ENCODE measurements at places on chromosomes 16 and 17.

DNA sequence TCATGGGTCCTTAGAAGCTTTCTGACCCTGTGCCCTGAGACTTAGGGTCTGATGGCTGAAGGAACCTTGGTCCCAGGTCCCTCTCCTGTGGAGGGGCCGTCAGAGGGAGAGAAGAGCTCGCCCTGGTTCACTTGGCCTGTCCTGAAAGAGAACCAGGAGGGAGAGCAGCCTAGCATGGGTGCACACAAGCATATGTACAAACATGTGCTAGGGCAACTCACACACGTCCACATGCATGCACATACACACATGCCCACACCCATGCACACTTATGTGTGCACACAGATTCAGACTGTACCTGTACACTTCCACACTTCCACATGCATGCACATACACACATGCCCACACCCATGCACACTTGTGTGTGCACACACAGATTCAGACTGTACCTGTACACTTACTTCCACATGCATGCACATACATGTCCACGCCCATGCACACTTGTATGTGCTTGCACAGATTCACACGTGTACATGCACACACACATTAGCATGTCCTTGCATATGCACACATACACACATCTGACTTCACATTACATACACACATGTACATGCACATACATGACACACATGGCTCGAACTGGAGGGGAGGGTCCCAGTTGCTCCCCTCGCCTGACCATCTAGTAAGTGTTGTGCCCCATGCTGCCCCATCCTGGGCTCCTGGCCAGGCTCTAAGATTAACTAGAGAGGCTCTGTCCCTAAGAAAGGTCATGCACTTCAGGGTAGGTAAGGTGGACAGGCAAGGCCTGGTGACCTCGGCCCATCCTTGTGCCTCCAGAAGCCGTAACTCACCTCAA, 122.0 kb downstream of the METRNL start:
- no peak for DNase-seq

DNA sequence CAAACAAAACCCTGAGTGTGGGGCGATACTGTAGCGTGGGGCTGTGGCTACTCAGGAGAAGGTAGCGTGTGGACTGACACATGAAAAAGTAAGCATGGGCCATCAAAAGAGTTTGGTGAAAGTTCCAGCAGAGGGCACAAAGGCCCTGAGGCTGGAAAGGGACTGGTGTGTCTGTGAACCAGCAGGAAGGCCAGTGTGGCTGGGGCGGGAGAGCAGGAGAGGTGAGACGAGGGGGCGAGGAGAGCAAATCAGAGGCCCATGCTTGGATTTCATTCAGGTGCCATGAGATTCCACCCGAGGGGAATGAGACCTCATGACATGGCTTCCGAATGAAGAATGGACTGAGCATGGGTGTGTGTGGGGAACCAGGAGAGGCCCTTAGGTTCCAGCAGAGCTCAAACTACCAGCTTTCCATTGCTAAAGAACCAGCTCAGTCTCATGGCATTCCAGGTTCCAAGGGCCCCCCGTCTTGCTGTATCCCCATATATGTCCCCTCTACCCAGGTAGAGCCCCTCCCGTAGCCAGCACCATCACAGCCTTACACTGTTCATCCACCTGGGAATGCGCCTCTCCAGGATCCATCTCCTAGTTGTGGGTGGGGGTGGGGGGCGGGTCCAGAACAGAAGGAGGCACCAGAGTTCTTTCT, 31.1 kb downstream of the TRPV2 start:
- DNase-seq, result no peak

DNA sequence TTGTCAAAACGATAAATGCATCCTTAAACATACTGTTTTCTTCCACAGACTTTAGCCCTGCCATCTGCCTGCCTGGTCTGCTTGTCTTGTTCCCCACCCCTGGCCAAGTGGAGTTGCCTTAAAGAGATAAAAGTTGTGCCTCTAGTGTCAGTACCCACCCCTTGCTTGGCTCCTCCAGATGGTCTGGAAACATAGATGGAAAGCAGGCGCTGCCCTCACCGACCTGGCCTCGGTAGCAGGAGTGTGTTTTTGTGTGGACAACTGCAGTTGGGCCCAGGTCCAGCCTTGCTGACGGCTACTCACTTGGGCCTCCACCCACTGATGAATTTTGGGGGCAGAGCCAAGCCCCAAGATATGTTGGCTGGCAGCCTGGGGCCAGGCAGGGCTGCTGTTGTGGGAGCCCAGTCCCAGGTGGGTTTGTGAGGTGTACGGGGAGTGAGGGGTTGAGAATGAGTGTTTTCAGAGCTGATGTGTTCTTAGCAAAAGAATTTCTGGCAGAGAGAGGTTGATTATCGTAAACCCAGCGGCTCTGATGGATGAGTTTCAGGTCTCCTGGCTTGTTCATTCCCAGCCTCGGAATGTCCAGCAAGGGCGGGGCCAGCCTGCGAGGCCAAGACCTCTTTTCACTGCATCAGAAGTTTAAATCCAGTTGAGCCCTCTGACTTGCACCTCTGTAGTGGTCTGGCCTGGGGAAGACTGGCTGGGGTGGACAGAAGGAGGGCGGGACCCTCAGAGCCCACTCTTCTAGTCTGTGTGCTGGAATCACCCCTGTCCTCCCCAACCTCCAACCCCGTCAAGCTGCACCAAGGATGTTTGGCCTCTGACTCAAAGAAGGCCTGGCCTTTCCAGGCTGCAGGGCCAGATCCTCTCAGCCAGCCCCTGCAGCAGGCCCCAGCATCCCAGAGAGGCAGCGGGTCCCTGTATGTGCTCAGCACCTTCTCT, 179.7 kb downstream of the RAB11FIP4 start:
- DNase-seq, result no peak

DNA sequence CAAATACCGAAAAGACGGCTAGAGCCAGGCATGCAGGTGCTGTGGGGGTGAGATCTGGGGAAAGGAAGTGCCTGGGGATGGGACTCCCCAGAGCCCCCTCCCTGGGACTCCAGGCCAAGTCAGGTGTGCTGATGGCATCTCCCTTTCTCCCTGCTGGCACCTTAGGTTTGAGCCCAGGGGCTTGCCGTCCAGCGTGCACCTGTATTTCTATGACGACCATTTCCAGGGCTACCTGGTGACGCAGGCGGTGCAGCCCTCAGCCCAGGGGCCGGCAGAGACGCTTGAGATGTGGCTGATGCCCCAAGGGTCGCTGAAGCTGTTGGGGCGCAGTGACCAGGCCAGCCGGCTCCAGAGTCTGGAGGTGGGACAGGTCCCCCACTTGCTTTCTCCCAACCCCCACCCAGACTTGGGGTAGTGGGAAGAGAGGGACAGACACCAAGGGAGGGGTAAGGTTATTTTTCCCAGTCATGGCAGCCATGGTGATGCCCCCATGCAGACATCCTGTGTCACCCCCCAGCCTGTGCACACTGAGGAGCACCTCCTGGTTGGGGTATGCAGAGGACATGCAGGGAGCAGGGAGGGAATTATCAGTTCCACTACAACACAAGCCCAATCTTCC, 11.1 kb downstream of the XYLT2 start:
- no peak for DNase-seq

GRCh38 chr16:5033256-5034166, at the start of gene NAGPA:
NAGPA (minus strand) TSS chr16:5033935; CDS start chr16:5033914, 21 bp downstream.
- DNase-seq, result peak; percentile 91

- no peak for DNase-seq
Observed at GRCh38 chr17:57257195-57257894, 1.0 kb downstream of the MSI2 start.

DNA sequence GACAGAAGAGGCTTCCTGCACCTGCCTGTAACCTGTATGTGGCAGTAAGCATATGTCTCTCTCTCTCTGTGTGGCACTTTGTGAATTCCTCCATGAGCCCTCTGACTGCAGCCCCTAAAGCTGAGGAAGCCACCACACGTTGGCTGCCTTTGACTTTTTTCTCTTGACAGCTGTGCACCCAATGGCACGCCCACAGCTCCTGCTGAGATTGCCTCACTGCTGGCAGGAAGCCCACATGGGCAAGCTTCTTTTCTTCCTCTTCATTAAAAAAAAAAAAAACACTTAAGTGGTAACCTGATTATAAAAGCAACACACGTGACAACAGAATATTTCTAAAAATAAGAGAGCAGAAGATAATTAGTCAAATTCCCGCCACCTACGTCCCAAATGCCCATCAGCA, 34.0 kb upstream of the PIRT start:
- no peak for DNase-seq

DNA sequence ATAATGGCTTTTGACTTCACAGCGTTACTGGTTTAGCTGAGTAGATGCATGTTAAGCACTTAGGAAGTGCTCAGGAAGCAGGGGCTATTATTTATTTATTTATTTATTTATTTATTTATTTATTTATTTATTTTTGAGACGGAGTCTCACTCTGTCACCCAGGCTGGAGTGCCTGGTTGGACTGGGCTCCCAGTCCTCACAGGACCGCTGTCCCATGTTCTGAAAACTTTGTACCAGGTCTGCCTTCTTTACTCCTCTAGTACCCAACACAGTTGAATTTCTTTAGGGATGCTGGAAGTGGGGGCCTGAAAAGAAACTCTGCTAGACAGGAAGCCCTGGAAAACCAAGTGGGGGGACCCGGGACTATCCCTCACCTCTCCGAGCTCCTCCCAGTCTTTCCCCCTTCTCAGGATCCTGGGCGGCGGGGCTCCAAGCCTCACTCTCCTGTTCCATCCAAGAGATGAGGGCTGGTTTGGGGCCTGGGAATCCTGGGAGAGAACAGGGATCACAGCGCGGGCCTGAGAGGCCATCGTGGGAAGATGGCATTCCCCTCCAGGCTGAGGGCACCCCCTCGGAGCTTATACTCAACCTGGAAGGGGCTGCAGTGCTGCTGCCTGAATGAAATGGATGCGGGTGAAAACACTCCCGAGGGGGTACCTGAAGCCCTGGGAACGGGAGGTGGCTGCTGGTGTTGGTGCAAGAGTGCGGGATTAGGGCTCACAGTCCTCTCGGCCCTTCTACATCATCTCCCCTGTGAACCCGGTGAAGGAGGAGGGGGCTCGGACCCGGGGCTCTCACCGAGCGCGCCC, 674 bp downstream of the ZNF688 start:
- peak; percentile 57 for DNase-seq

- DNase-seq, result no peak
Observed at GRCh38 chr17:55458978-55459377, 37.3 kb upstream of the MMD start.

DNA sequence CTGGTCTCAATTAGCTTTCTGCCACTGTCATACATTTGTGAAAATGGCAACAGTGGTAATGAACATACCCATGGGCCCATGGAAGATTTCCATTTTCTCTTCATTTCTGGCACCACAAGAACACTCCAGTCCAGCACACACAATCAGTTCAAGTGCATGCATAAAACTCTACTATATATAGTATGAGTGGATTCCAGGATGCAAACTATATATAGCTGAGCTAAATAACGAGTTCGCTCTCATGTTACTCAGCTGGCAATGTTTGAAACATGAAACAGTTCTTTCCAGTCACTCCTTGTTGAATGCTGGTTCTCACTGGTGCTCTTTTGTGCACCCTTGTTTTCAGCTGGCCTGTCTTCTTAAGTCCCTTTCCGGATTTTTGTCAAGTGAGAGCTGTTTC, 75.2 kb upstream of the DHX40 start:
- no peak for DNase-seq

DNA sequence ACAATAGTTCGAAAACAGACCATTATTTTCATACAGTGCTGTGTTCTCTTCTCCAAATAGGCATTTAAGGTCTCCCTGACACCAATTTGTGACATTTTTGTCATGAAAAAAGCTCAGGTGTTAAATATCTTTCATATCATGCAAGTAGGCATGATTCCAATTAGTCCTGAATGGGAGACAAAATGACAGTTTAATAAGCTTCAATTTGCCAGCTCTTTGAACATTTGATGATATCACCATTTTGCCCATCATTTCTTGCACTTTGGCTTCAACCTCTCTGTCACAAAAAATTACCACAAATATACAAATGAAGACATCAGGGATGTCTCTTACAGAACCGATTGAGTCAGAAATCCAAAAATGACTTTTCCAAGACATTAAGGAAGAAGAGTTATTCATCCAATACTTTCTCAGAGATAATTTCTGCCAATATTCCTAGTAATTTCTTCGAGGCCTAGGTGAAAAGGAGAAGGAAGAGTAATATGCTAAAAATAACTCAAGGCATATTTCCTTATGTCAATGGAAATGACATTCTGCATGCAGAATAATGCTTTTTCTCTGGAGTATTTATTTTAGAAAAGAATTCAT, 298.1 kb downstream of the CEP112 start:
- DNase-seq, result no peak

GRCh38 chr16:78365366-78365765, 265.9 kb downstream of the WWOX start:
- DNase-seq, result no peak

GRCh38 chr16:19236561-19237209, 48.8 kb upstream of the CLEC19A start:
- no peak for DNase-seq

GRCh38 chr16:87407511-87408112, 15.5 kb downstream of the MAP1LC3B start:
- DNase-seq, result no peak

DNA sequence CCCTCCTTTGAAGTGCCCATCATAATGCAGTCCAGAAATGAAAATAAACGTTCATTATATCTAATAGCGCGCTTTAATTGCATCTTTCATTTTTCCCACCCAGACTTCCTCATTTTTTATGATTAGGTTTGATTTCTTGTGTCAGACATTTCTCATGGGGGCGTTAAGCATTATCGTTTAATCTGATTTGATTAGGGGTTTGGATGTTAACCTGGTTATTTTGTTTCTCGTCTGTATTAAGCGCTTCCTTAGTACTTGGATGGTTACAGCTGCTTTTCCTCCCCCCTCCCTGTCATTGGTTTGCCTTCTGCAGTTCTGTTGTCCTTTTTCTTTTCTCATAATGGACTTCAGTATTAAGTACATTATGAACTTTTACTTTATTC, 540 bp downstream of the MFSD11 start:
- no peak for DNase-seq

DNA sequence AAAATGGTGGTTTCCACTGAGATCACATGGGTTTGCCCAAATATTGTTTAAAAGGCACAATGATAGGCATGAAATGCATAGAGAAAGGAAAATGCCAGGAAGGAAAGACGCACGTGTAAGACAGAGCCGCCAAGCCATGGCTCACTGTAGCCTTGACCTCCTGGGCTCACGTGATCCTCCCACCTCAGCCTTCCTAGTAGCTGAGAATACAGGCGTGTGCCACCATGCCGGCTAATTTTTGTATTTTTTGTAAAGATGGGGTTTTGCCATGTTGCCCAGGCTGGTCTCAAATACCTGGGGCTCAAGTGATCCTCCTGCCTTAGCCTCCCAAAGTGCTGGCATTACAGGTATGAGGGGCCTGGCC, 4.0 kb downstream of the BHLHA9 start:
- no peak for DNase-seq

GRCh38 chr17:45009676-45010467, 41.6 kb downstream of the DCAKD start:
- DNase-seq, result no peak

- DNase-seq, result no peak
Observed at GRCh38 chr16:27291722-27292240, 22.0 kb upstream of the IL4R start.
